DMS 273 treated with DMSO at 0.1 percent for 48 hours (cell line): ENCODE measurements at places on chromosomes 11 and 22.

- DNase-seq, result no peak
Observed at GRCh38 chr11:117575856-117576255, 221.2 kb downstream of the DSCAML1 start.

GRCh38 chr11:27972522-27973170 lies 135.3 kb downstream of the KIF18A start:
- no peak for DNase-seq

DNA sequence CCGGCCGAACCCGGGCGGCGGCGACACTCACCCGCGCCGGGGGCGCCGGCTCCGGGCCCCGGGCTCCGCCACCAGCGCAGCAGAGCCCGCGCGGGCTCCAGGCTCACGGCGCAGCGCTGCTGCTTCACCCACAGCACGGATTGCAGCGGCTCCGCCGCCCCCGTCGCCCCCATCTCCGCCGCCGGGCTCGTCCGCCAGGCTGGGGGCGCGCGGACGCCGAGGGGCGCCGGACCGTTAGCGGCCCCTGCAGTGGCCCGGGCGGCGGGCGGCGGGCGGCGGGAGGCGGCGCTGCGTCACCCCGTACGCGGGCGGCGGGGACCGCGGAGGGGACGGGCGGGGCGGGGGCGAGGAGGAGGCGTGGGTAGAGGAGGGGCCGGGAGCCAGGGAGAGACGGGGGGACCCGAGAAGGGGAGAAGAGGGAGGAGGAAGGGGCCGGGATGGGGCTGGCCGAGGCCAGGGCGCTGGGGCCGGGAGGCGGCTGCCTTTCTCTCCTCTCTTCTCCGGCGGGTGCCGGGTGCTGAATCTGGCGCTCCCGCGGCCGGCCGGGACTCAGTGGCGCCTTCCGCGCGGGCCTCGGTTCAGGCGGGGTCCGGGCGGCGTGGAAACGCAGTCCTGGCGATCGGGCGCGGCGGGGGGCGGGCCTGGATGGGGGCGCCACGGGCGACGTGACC lies at the start of gene CERK:
CERK (minus strand) TSS at position 277 of the 671 bp plus-strand sequence; CDS start at position 173, 104 bp downstream.
- no peak for DNase-seq

DNA sequence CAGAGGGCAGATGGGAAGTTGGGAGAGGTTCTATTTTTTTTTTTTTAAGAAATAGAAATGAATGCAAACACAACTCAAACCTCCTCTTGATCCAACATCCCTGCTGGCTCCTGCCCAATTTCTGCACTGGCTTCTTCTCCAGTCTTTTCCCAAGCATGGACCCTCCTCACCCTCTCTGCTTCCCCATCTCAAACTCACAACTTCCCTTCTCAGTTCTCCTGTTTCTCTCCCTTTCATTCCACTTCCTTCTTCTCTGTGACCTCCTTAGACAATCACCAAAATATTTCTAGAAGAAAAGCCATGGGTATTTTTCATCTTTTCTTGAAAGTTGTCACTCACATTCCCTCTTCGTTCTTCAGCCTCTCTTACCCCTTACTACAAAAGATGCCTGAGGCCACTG lies 85.2 kb upstream of the VPREB1 start:
- no peak for DNase-seq

- DNase-seq, result no peak
Observed at GRCh38 chr11:115430345-115430744, 73.9 kb downstream of the CADM1 start.

DNA sequence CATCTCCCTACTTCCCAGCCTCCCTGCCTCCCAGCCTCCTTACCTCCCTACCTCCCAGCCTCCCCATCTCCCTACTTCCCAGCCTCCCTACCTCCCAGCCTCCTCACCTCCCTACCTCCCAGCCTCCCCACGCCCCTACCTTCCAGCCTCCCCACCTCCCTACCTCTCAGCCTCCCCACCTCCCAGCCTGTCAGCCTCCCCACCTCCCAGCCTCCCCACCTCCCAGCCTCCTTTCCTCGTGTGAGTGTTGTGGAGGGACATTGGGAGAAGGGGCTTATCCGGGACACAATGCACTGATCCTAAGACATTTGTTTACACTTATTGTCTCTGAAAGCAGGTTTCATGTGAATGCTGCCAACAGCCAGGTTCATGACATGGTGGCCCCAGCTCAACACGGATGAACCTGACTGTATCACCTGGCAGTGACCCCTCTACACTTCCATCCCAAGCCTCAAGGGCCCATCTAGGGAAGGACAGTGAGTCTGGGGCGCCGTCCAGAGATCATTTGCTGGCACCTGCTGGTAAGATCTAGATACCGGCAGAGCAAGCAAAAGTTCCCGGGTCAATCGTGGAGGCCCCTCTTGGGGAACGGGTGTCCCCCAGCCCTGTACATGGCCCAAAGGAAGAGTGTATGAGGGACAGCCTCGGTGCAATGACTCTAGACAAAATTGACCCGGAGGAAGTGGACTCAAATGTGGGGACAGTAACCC lies 34.5 kb upstream of the TH start:
- no peak for DNase-seq

DNA sequence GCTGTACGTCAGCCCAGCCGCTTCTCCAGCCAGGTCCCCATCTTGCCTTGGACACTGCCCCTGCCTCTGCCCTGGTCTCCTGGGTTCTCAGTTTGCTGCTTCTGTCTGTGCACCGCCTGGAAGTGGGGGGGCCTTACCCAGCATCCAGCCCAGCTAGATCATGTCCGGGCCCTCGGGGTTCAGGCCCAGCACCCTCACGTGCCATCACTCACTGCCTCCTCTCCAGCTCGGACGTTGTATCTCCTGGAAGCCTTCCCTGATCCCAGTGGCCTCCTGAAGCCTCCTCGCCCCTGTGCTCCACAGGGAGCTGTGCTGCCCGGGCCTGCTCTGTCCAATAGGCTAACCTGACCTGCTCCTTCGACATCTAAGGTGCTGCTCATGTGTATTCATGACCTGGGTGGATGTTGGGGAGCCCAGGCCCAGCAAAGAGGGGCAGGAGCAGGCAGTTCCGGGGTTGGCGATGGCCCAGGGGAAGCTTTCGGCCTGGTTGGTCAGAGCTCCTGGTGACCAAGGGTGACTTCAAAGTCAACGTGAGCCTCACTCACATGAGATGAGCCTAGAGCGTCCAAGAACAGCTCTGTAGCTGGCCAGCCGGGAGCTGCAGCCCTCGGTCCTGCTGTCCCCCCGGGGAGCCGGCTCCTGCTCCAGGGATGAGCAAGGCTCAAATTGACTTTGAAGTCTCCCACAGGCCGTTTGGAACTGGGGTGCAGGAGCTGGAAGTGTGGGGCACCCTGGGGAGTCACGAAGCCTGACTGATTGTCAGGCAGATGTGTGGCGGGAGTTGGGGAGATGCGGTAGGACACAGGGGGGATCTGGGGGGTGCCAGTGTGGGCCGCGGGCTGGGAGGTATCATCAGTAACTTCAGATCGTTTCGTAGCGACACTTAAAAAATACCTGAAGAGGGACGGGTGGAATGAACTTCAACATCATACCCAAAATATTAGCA lies 5.2 kb upstream of the ASCL2 start:
- no peak for DNase-seq

DNA sequence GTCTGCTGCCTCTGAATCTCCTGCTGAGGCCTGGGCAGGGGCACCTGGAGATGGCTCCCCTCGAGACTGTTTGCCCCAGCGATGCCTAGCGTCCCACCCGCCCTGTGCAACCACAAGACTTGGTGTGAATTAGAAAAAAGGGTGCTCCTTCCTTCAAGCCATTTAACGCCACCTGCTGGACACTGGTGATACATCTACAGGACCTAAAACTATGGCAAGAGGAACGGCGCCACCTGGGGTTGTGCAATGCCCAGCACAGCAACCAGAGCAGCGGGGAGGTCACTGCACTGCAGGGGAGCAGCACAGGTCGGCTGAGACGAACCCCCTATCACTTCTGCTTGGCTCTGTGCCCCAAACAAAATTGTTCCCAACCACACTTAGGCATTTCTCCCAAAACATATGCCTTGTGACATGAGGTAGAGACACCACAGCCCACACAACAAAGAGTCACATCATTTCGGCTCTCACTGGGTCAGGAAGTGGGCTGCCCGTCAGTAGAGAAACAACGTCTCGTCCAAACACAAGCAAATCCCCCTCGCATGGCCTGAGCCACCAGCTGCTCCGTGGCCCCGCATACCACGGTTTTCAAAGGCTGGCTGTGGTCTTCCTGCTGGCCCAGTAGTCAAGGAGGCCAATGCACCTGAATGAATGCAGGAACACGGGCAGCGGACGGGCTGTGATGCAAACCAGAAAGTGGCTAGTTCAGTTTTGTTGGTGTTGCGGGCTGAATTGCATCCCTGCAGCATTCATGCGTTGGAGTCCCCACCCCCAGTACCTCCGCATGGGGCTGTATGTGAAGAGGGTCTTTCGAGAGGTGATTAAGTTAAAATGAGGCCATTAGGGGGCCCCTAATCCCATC lies 171.9 kb downstream of the SHANK2 start:
- no peak for DNase-seq

- peak; percentile 11 for DNase-seq
Observed at GRCh38 chr22:25970374-25970911, 198.8 kb upstream of the SEZ6L start.

DNA sequence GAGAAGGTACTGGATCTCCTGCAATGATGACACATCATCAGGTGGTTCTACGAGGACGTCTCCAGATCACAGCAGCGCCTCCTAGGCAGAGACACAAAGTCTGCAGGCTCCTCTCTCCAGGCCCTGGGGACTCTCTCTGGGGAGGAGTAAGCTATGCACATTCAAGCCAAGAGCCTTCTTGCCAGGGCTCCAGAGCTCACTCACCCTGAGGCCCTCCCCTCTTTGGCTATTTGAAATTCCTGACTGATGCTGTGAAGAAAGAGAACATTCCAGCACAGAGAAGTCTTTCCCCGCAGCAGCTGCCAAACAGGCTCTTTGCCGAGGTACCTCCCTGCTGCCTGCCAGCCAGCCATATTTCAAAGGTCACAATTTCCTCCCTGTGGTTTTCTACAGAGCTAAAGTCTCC lies 204.9 kb downstream of the CSNK2A3 start:
- DNase-seq, result no peak

DNA sequence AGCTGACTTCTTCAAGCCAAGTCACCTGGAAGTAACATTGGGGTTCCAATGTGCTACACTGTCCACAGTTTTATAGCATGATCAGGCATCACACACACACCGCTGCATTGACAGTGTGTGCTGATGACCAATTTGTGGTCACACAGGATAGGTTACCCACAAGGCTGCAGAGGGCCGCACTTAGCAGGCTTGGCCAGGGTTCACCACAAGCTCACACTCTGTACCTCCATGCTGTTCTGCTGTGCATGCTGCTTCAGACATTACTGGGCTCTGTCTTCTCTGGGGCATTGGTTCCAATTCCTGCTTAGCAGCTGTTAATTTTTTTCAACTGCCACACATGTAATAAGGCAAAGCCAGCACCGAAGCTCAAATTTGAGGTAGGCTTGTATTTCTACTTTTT lies 11.0 kb upstream of the NRIP3 start:
- no peak for DNase-seq

DNA sequence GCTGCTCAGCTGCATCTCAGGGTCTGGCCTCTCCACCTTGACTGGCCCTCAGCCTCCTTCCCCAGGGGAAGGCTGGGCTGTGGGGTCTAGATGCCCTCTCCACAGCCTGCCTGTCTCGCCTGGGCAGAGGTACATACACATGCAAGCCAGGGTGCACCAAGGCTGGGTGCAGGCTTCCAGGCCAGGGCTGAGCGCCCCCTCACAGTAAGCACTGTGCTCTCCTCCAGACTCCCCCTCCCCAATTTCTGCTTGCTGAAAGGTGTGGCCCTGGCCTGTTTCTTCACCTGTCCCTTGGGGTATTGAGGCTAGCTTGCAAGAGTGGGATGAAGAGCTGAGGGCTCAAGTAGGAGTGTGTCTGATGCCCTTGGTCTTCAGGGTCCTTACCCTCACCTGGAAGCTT lies 22.5 kb downstream of the RELT start:
- DNase-seq, result no peak

GRCh38 chr22:43396321-43396933 lies 15.4 kb upstream of the MPPED1 start:
- DNase-seq, result no peak

GRCh38 chr11:2797121-2797711 lies 88.4 kb downstream of the CDKN1C start:
- DNase-seq, result no peak

GRCh38 chr11:7893796-7894195 lies 37.3 kb downstream of the OR10A6 start:
- DNase-seq, result no peak

DNA sequence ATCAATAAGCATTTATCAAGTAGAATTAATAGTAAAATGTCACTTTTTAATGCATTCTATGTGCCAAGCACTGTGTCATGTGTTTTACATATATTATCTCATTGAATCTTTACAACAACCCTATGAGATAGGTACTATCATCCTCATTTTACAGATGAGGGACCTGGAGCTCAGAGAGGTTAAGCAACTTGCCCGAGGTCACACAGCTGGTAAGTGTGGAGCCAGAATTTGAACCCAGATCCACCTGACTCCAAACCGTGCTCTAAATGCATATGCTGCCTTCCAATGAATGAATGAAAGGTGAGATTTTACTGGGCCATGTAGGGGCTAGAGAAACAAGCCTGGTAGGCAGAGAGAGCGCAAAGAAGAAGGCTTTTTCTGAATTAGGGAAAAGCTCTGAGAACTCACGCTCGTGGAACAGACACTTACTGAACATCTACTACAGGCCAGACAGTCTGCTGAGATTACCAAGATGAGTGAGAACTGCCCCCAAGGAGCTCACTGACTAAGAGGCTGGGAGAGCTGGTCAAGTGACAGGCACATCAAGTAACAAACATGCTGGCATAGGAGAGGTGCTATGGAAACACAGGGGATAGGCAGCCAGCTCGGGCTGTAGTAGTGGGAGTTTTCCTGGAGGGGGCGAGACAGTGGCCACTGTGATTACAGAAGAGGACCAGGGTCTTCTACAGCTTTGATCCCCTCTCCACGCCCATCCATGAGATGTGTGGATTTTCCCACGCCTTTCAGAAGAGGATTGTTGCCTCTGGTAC lies 4.4 kb downstream of the ABCG4 start:
- DNase-seq, result no peak

DNA sequence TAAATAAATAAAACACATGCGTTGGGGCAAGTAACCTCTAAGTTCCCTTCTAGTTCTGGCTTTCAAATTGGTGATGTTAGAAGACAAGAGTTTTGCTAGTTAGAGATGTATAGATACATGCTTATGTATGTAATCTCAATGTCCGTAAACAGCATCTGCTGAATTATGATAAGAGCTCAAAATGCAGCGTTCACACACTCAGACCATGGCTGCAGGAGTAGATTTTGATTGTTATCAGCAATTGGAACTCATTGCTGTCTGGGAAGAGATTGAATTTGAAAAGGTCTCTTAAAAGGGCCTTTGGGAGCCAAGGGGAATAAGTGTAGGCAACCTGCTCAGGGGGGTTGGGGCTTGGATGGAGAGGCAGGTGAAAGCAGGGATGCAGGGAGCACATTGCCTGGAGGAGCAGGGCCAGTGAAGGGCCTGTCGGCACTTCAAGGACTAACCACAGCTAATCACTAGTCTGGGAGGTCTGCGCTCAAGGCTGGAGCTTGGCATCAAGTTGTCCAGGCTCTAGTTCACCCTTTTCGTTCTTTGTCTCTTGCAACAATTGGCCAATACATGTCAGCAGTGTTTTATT lies 2.7 kb upstream of the RAG1 start:
- no peak for DNase-seq

GRCh38 chr22:23231471-23232093 lies 51.3 kb downstream of the BCR start:
- no peak for DNase-seq
